Right renal cortex interstitium (tissue), 3 donors: ENCODE measurements at places on chromosomes 13 and 19. TPM values are rescaled to one million over a fixed set of nuclear protein-coding genes. Genes with fewer than 3 reads are reported as not detected.

GRCh38 chr13:45413826-45414307 is 4.3 kb downstream of the SLC25A30 start:
- DNase-seq = no peak

The CFAP97D2 gene
- not detected for polyA plus RNA-seq

The ZNF93 gene
- polyA plus RNA-seq = 19.0 TPM

The MIA gene
- 1.6 TPM for polyA plus RNA-seq

The LILRB3 gene
- polyA plus RNA-seq = 0.74 TPM

GRCh38 chr13:45768656-45769479 is 66.7 kb downstream of the CBY2 start:
- DNase-seq = no peak

DNA sequence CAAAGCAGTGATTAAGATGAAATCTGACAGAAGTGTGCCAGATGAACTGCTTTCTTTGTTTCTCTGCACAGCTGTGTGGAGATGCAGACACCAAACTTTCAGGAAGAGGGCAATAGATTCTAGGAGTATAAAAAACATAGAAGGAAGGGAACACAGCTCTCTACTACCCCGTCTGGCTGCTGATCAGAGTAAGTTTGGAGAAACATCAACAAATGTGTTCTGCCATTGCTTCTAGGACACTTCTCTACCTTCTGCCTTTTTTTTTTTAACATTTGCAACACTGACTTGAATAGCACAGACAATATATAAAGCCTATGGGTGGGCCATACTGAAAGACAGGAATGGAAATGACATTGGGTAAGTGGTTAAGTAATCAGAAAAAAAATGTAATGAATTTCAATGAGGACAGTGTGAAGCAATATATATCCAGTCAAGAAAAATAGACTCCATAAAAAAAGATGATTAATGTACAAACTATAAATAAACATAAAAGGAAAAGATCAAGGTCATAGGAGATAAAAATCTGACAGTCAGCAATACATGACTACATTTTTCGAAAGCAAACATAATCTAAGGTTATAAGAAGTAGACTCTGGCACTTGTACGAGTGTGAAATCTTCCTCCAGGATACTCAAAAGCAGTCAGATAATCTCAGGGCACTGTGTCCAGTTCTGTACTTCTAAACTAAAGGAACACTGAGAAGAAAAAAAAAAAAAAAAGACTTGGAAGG is 21.4 kb downstream of the NUFIP1 start:
- no peak for DNase-seq

- no peak for DNase-seq
These were observed 285.8 kb upstream of the KLHL1 start for GRCh38 chr13:70394031-70394548.

DNA sequence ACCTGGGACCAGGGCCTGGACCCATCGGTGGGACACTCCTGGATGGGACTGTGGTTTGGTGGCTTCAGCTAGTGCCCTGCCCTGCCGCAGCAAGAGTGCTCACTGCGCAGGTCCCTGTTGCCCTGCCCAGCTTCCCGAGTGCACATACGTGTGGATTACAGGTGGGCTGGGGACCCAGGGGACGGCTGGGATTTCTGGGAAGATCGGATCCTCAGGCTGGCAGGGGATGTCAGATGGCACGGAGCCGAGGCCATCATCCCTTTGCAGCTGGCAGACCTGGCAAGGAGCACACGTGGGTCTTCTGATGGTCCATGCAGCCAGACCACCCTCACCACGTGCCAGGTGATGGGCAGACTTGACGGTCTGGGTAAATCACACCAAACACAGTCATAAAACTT is 69.3 kb downstream of the CHST8 start:
- DNase-seq = no peak

GRCh38 chr19:31675193-31675913 is 326.1 kb upstream of the TSHZ3 start:
- DNase-seq = no peak

The OLFM2 gene
- polyA plus RNA-seq = 21.3 TPM

GRCh38 chr19:48639483-48640375 is 2.5 kb upstream of the DBP start:
- no peak for DNase-seq

The THSD8 gene
- polyA plus RNA-seq = 7.5 TPM

The ZNF726 gene
- 9.4 TPM for polyA plus RNA-seq

DNA sequence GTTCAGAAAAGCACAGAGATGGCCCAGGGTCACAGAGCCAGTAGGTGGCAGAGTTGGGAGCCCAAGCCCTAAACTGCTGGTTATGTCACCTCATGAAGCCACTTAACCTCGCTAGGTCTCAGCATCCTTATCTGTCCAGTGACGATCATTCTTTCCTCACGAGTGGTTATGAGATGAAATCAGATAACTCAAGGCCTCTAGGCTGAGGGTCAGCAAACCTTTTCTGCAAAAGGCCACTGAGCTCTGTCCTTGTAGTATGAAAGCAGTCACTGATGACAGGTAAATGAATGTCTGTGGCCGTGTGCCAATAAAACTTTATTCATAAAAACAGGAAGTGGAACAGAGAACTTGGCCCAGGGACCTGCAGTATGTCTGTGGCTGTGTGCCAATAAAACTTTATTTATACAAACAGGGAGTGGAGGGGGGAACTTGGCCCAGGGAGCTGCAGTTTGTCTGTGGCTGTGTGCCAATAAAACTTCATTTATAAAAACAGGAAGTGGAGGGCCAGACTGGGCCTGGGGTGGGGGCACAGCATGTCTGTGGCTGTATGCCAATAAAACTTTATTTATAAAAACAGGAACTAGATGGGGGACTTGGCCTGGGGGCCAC is 71.2 kb downstream of the GNG7 start:
- DNase-seq = no peak

DNA sequence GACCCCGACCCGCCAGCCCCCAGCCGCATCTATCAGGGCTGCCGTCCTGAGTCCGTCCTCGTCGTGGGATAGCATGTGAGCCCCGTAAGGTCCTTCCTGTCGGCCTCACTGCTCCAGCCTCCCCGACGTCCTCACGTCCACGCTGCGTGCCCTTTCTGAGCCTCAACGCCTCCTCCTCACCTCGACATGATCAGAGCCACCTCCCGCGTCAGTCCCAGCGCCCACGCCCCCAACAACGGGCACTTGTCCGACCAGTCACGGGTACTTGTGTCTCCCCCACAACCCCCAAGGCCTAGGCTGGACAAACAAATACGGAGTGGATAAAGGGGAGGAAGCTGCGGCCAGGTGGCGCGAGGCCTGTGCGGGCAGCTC is 665 bp downstream of the ZNF497 start:
- no peak for DNase-seq

The PIK3R2 gene
- 20.0 TPM for polyA plus RNA-seq

- no peak for DNase-seq
These were observed 18.1 kb upstream of the LRP3 start for GRCh38 chr19:33175886-33176669.

DNA sequence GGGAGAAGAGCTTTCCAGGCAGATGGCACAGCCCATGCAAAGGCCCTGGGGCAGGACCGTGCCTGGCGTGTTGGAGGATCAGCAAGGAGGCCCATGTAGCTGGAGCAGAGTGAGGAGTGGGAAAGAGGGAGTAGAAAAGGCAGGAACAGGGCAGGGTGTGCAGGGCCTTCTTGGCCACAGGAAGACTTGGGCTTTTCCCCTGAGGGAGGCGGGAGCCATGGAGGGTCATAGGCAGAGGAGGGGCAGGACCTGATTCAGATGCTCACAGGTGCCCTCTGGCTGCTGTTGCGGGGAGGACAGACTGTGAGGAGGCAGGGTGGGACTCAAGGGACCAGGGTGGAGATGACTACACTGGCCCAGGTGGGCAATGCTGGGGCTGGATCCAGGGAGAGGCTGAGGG is 13.8 kb upstream of the PTPRS start:
- DNase-seq = no peak

The CLC gene
- polyA plus RNA-seq = 0.97 TPM

- no peak for DNase-seq
These were observed 234.7 kb downstream of the TSHZ3 start for GRCh38 chr19:31114585-31114984.

DNA sequence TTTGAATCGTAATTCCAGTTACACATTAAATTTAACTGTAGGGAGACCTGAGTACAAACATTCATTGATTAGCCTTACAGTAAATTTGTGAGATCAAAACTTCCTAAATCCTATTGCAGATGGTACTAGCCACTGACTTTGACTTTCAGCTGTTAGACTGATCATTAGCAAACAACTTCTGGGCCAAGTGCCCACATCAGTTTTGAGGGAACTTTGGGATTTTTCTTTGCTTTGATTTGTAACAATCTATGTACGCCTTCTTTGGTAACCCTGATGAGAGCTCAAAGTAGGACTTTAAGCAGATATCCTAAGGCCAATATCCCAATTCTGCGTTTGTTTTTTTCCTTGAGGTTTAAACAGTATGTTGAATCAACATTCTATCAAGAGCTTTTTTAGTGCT is 131.5 kb downstream of the DLEU7 start:
- no peak for DNase-seq

The TM9SF2 gene
- polyA plus RNA-seq = 231 TPM

The MRPL54 gene
- 30.5 TPM for polyA plus RNA-seq

- DNase-seq = no peak
These were observed 32.5 kb upstream of the IRS2 start for GRCh38 chr13:109818886-109819285.

- DNase-seq = no peak
These were observed 15.6 kb downstream of the EPS8L1 start for GRCh38 chr19:55091126-55091910.

DNA sequence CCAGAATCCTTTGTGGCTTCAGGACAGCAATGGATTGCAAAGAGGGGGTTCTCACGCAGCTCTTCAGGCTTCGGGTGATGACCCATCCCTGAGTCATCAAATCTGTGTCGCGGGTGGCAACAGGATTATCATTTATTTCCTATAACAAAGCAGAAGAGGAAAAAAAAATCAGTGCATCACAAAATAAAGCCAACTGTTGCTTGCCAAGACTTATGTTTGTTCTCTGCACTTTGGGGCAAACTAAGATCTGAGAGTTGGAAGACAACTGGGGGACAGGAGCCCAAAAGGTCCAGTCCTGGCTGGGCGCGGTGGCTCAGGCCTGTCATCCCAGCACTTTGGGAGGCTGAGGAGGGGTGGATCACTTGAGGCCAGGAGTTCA is 6.4 kb downstream of the GNA15 start:
- DNase-seq = no peak

The FUT6 gene
- polyA plus RNA-seq = 8.9 TPM

- DNase-seq = no peak
These were observed 3.7 kb downstream of the SNRPA start for GRCh38 chr19:40754611-40755247.
